ENCODE measurements at places on chromosomes 3 and 15.

DNA sequence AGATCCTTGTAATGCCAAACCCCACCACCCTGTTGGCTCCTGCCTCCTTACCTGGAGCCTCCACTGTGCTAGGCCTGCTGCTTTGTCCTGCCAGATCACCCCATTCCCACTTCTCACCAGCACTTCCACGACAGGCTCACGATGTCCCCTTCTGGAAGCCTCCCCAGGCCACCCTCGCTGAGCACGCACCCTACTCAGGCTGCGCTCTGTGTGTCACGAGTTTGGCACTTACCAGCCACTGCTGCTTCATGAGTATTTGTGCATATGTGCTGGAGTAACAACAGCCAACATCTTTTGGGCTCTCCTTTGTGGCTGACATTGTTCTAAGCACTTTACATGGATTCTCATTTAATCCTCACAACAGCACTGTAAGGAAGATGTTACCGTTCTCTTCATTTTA is 58.1 kb downstream of the PDIA5 start:
- no peak for DNase-seq

- no peak for DNase-seq
Measured at GRCh38 chr3:42539871-42540714, 37.6 kb downstream of the VIPR1 start.

- no peak for DNase-seq
Measured at GRCh38 chr15:39255760-39256159, 325.1 kb upstream of the THBS1 start.

DNA sequence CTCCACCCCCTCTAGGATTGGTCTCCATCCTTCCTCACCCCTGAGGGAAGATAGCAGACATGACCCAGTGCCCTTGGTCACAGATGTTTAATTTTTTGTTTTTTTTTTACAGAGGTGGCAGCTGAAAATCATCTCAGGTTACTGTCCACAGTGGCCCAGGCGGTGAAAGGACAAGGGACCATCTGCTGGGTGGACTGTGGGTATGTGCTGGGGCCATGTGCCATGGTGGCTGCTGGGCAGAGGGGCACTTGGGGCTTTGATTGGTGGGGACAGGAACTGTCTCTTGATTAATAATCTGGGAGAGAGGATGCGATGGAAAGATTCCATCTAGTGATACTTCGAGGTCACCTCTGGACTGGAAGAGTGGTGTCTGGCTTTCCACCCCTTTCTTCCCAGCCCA is 25.4 kb downstream of the PDIA5 start:
- DNase-seq: no peak

DNA sequence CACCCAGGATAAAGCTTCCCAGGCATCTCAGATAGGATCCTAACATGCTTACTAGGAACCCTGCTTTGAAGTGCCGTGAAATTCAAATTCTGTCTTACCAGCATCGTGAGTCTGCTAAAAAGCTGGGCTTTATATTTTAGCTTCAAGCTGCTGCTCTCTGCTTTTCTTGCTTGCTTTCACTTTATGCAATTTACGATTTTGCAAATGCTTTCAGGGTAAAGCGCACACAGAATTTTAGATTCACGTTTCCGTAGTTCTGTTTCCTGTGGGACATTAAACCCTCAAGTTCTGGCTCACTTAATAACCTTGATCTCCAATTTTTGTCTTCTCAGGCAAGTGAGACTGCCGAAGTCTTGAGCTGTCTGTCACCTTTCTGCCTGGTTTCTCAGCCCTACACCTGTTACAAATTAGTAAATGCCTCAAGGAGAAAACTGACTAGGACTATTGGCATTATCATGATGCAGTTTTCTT is 170.5 kb upstream of the TGFBR2 start:
- DNase-seq: no peak

DNA sequence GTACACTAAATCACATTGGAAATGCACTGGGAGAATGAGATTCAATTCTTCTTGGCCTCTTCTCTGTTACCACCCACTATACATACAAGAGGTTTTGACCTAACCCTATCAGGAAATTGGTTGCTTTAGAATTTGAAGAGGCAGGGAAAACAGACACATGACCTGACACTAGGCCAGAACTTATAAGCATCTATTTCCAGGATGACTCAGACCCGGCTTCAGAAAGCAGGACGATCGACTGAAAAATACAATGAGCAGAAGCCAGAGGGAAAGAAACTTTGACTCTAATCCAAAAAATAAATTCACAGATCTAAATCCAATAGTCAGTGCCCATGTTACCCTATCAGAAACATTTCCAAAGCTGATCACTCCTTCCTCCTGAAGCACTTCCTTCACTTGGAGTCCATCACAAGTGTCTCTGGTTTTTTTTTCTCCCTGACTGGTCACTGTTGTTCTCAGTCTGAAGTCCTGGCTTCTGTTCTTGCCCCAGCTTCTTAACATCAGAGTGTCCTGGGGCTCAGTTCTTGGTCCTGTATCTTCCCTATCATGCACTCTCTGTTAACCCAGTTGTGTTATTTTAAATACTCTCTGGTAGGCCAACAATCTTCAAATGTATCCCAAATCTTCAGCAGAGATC is 133.6 kb downstream of the P2RY1 start:
- no peak for DNase-seq

DNA sequence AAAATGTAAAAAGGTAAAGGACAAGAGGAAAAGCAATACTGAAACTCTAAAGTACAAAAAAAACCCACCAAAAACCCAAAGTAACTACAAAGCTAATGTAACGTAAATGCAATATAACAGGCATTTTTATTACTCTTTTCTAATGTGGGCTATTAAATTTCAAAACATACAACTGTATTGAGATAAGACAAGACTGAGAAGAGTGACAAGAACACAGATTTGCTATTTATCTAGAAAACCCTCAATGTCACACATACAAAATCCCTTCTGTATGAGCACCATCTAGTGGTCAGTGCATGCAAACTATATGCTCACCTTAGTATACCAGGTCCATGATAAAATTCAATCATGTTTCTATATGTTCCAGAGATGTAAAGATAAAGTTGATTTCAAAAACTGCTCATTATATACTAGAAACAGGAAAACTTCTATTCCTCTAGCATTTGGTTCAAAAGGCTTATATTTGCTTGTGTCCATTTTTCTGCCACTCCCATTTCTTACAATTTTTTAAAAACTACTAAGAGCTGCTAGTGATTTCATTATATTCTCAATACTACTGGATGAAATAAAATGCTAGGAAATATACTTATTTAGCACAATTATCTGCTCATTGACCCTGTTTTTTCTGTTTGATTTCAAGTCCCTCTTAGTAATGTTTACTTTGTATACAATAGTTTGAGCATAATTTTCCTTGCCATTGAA is 111.4 kb downstream of the DLG1 start:
- peak; percentile 12 for DNase-seq

DNA sequence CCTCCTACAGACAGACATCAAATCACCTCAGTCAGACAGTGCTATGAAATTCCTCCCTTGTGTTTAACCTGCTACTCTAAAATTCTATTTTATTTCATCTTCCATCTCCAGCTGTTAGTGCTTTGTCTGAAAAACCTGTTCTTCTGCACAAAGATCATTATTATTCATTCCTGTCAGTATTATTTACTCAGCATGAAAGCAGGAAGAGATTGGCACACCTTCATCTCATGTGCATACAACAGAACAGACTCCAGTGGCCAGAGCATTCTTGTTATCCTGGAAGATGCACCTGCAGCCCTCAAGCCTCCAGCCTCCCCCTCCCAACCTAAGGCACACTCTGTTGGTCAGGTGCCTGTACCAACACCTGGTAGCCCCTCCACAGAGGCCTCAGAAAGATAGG is 1.8 kb upstream of the ROPN1B start:
- DNase-seq: no peak

- DNase-seq: no peak
Measured at GRCh38 chr3:111952086-111952485, 26.7 kb upstream of the ABHD10 start.

- DNase-seq: no peak
Measured at GRCh38 chr3:119542168-119542767, 17.1 kb downstream of the CD80 start.
